ENCODE measurements at places on chromosomes 7 and 10.

DNA sequence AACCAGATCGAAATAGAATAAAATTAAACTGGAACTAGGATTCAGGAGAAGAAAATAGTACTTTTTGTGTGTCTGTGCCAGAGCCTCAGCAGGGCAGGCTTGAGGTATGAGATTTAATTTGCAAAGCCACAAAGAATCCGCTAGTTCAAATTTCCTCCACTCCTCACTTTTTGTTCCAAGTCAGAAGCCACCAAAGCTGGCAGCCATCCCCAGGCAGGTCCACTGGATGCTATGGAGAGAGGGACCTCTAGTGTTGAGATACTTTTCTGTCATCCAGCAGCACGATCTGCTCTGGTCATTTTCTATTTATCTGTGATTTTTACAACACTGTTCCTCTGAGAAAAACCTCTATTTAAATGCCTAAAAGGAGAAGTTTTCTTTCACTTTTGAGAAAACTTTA, 147.9 kb upstream of the FRMD4A start:
- peak; percentile 37 for DNase-seq

- no peak for DNase-seq
Observed at GRCh38 chr7:70641882-70642281, 490.1 kb upstream of the GALNT17 start.

GRCh38 chr7:131011432-131011742, 277.4 kb upstream of the KLF14 start:
- no peak for DNase-seq

DNA sequence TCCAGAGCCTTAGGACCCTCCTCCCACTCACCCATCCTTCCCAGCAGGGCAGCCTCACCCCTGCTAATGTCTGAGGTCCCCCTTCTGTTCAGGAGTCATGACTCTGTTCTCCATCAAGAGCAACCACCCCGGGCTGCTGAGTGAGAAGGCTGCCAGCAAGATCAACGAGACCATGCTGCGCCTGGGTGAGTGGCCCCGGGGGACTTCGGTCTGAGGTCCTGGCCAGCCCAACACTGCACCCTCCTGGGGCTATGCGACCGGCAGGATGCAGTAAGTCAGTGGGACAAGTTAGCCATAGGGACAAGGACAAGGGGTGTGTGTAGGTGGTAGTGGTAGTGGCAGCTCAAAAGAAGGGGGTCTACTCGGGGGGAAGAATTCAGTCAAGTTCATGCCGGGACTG, 16.2 kb upstream of the AHCYL2 start:
- no peak for DNase-seq

GRCh38 chr10:102135956-102136526, 3.2 kb downstream of the PPRC1 start:
- DNase-seq, result no peak

DNA sequence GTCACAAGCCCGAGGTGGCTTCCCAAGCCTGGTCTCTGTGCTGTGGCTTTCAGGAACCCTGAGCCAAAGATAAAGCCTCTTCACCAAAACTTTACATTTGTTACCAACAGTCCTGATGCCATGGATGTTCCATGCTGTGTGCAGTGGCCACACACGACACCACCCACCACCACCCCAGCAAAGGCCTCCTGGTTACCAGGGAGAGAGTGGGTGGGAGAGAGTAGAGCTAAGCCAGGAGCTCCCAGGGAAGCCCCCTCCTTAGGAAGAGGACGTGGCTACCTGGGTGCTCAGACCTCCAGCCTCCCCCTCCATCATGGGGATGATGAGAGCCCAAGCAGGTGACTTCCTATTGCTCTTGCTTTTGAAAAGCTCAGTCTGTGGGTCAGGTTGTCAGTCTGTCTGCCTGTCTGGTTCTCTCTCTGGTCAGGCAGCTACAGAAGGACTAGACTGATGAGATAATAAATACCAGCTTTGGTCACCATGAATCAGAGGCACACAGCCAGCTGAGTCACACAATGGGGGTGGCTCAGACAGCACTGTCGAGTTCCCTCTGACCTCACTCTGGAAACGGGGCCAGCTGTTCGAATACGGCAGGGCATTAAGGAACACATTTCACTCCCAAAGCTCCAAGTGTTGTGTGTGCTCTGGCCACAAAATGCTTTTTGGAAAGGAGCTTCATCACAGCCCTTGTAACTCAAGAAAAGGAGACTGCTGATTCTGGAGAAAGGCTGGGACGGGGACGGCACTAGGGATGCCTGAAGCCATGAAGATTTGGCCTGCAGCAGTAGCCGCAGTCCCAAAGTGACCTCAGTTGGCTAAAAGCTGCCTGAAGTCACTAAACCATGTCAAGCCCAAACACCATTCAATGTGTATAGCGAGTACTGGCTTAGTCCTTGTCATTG, 166.0 kb downstream of the FANK1 start:
- DNase-seq, result no peak
